ENCODE measurements at places on chromosomes 6 and 20.

DNA sequence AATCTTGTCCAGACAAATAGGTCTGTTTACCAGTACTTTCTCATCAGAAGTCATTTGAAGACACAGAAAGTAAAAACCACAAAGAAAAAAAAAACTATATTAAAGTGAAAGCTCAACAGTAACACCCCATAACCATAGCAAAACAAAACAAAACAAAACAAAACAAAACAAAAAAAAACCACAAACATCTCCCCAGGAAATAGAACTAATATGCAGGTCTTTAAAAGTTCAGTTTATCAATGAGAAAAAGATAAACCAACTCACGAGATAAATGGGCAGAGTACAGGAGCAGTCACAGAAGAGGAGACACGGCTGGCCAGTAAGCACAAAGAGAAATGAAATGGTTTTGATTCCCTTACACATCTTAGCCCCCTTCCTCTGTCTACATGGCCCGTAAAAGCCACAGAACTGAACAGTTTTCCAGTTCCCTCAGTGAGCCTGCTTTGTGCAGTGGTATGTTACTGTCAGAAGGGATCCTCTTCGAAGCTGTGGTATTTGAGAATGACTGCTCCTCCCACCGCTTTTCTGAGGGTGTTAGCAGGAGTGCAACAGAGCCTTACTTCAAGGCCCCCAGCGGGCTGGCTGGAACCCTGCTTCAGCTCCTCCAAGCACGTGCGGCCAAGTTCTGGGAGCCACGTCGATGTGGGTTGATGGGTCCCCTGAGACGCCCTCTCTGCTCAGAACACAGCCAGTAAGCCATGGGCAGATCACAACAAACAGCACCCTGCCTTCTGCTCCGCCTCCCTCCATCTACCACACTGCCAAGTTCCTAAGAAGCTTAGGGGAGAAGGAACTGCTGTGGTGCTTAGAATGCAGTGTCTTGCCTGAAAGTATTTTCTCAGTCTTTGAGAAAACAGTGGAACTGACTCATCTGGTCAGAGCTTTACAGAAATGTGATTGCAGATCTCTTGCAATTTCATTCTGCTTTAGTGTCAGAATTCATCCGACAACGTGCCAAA lies 14.0 kb downstream of the UST start:
- DNase-seq, result peak; percentile 34

GRCh38 chr6:46888578-46888977 lies 33.2 kb downstream of the ADGRF5 start:
- DNase-seq, result no peak

- DNase-seq, result no peak
Measured at GRCh38 chr6:136360783-136361182, 71.1 kb upstream of the BCLAF1 start.

GRCh38 chr6:136012943-136013342 lies 161.4 kb downstream of the PDE7B start:
- no peak for DNase-seq

- no peak for DNase-seq
Measured at GRCh38 chr6:68958327-68958726, 323.2 kb downstream of the ADGRB3 start.

Measured in activated effector memory CD4-positive, alpha-beta T cell treated with Interleukin-2 at 50 U/mL for 16 hours (primary cell).